Heart right ventricle (tissue), 16 donors: ENCODE measurements at places on chromosomes 1 and 21. TPM values are rescaled to one million over a fixed set of nuclear protein-coding genes. Genes with fewer than 3 reads are reported as not detected.

DNA sequence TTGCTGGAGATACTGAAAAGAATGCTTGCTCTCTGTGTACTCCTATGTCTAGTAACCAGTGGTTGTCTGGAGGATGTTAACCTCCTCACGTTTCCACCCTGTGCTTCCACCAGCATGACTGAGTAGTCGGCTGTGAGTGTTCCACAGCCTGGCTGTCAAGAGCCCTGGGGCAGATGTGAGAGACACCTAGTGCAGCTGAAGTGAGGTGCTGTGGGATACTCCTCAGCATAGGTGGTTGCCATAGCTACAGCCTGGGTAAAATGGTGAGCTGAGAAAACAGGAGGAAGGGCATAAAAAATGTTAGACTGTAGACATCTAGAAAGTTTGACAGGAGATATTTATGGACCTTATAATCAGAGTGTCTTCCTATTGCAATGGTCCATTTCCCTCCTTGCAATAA, 15.8 kb downstream of the IVL start:
- H3K4me1 ChIP-seq, result no peaks in the 10 kb centered on the region
- H3K4me3 ChIP-seq, result no peak overlapping the region
- no peaks in the 10 kb centered on the region for H3K36me3 ChIP-seq
- H3K27ac ChIP-seq, result no peak overlapping the region
- H3K27me3 ChIP-seq, result no peaks in the 10 kb centered on the region
- no peak for DNase-seq

DNA sequence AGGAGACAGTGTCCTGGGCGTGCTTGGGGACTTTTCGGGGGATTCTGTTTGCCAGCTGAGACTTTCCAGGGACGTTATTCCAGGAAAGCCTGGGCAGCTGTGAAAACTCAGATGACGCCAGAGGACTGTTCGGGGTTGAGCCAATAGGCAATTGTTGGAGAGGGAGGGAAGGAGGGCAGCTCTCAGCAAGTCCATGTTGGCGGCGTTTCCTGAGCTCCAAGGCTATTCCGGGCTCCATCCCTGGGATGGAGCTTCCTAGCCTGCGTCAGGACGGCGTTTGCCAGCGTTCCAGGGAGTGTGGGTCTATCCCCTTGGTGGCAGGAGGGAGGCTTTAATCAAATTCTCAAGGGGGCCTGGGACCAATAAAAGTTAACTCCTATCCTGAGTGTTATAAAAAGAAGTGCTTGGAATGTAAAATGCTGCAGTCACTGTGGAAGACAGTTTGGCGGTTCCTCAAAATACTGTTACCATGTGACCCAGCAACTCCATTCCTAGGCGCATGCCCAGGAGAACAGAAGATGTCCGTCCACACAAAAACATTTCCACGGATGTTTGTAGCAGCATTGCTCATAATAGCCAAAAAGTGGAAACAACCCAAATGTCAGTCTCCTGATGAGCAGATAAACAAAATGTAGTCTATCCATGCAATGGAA, 15.2 kb downstream of the SLC27A3 start:
- H3K27me3 ChIP-seq, result no peaks in the 10 kb centered on the region
- H3K27ac ChIP-seq, result peak overlapping the region; percentile 91
- peaks cover 7% of the 10 kb centered on the region for H3K4me1 ChIP-seq

- no peaks in the 10 kb centered on the region for H3K36me3 ChIP-seq
- no peak for DNase-seq
These were observed 71.9 kb upstream of the KLHDC7A start for GRCh38 chr1:18408656-18409370.

- no peaks in the 10 kb centered on the region for H3K36me3 ChIP-seq
- H3K4me3 ChIP-seq, result no peak overlapping the region
- peaks cover 5% of the 10 kb centered on the region for H3K4me1 ChIP-seq
- DNase-seq, result no peak
These were observed 3.6 kb upstream of the KIF17 start for GRCh38 chr1:20721117-20722061.

DNA sequence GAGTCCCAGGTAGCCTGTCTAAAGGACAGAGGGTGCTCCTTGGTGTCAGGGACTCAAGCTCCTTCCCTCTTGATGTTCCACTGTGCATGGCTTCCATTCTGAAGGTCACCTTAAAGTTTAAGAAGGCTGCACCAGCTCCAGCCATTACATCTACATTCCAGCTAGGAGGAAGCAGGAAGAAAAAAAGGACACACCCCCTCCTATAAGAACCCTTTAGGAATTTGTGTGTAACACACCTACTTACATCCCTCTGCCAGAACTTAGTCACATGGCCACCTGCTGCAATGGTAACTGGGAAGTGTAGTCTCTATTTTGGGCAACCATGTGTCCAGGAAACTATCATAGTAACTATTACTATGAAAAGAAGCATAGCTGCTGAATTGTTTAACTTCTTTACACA, 161.6 kb upstream of the KLHDC7A start:
- H3K4me1 ChIP-seq, result no peaks in the 10 kb centered on the region
- H3K4me3 ChIP-seq, result no peak overlapping the region
- DNase-seq, result no peak
- H3K36me3 ChIP-seq, result no peaks in the 10 kb centered on the region

SPRR2G gene
- not detected for polyA plus RNA-seq

- no peak overlapping the region for H3K4me3 ChIP-seq
- peak; percentile 84 for DNase-seq
These were observed 119.2 kb upstream of the IPO9 start for GRCh38 chr1:201709564-201710295.

- H3K27ac ChIP-seq, result no peak overlapping the region
- no peaks in the 10 kb centered on the region for H3K4me1 ChIP-seq
- H3K4me3 ChIP-seq, result no peak overlapping the region
- no peak for DNase-seq
- H3K27me3 ChIP-seq, result no peaks in the 10 kb centered on the region
These were observed 26.5 kb upstream of the KRTAP19-8 start for GRCh38 chr21:31064803-31065202.

CLCA4 gene
- not detected for polyA plus RNA-seq

- no peak for DNase-seq
- H3K27ac ChIP-seq, result no peak overlapping the region
- no peaks in the 10 kb centered on the region for H3K27me3 ChIP-seq
These were observed 53.0 kb downstream of the GPR161 start for GRCh38 chr1:168083456-168084325.

GRCh38 chr1:30915491-30916230, 7.1 kb upstream of the SDC3 start:
- H3K27me3 ChIP-seq, result no peaks in the 10 kb centered on the region
- no peak overlapping the region for H3K4me3 ChIP-seq
- no peak for DNase-seq
- H3K36me3 ChIP-seq, result no peaks in the 10 kb centered on the region
- H3K4me1 ChIP-seq, result peaks cover 57% of the 10 kb centered on the region
- H3K27ac ChIP-seq, result no peak overlapping the region

OLFML2B gene
- polyA plus RNA-seq, result 1.0 TPM

- H3K27ac ChIP-seq, result no peak overlapping the region
- no peaks in the 10 kb centered on the region for H3K4me1 ChIP-seq
- H3K4me3 ChIP-seq, result no peak overlapping the region
These were observed 73.5 kb downstream of the ST6GALNAC5 start for GRCh38 chr1:76940571-76941335.

KAZN gene
- polyA plus RNA-seq, result 1.6 TPM

DNA sequence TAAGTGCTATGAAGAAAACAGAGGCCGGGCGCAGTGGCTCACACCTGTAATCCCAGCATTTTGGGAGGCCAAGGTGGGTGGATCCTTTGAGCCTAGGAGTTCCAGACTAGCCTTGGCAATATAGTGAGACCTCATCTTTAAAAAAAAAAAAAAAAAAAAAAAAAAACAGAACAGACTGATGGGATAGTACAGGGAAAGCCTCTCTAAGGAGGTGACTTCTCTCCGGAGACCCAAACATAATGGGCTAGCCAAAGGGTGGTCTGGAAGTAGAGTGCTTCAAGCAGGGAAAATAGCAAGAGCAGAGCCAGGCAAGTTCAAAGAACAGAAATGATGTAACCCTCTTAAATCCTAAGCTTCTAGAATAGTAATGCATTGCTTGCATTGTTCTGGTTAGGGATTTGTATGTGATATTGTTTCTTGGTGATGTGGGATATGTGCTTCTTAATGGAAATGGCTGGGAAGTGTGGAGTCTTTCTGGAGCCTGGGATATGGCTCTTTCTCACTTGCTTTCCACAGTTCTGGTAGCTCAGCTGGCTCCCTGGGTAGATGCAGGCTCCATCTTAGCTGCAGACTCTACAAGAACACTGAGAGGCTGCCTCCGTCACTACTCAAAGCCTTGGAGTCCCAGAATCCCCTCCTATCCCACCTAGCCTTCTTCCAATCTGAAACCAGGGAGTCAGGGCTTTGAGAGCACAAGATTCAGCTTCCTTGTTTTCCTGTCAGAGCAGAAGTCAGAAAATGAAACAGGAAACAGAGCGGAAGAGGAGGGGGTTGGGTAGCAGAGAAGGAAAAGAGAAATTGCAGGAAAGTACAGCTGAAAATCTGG, 1.9 kb upstream of the PIGV start:
- DNase-seq, result peak; percentile 51
- no peaks in the 10 kb centered on the region for H3K36me3 ChIP-seq
- H3K27ac ChIP-seq, result peak overlapping the region; percentile 100
- peaks cover 90% of the 10 kb centered on the region for H3K4me1 ChIP-seq

- H3K27me3 ChIP-seq, result no peaks in the 10 kb centered on the region
- no peaks in the 10 kb centered on the region for H3K4me1 ChIP-seq
- H3K4me3 ChIP-seq, result no peak overlapping the region
- no peak for DNase-seq
- no peak overlapping the region for H3K27ac ChIP-seq
- H3K36me3 ChIP-seq, result no peaks in the 10 kb centered on the region
These were observed 37.0 kb downstream of the VTCN1 start for GRCh38 chr1:117173691-117174090.

- no peak overlapping the region for H3K27ac ChIP-seq
- no peak for DNase-seq
- no peaks in the 10 kb centered on the region for H3K4me1 ChIP-seq
- peaks cover 25% of the 10 kb centered on the region for H3K27me3 ChIP-seq
- H3K4me3 ChIP-seq, result no peak overlapping the region
These were observed 39.1 kb downstream of the KCNJ6 start for GRCh38 chr21:37877171-37877570.

- no peak overlapping the region for H3K4me3 ChIP-seq
- H3K4me1 ChIP-seq, result no peaks in the 10 kb centered on the region
- DNase-seq, result no peak
- H3K36me3 ChIP-seq, result peaks cover 10% of the 10 kb centered on the region
- no peaks in the 10 kb centered on the region for H3K27me3 ChIP-seq
- no peak overlapping the region for H3K27ac ChIP-seq
These were observed 10.5 kb downstream of the OTUD3 start for GRCh38 chr1:19892628-19893168.

DNA sequence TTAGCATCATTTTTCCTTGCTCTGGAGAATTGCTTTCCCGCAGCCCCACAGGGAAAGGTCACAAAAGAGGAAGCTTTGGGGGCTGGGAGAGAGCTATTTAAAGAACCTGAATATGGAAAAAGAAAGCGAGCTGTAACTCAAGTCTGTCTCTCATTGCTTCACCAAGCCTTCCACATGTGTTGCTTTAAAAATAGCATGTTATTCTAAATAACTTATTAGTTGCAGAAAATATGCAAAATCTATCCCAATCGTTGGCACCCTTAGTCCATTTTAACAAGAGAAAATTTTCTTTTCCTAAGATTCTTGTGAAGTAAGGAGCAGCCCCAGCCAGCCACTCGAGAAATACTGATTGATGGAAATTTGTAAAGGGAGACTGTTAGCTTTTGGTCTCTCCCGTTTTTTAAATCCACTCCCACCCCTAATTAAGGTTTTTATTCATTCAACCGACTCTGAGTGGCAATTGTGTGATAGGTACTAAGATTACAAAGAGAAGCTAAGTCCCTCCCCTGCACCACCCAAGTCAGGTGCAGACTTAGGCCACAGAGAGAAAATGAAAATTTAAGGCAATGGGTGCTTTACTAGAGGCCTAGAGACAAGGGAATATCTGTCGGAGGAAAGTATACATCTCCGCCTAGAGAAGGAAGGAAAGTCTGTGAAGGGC, 802 bp downstream of the CYP4X1 start:
- H3K36me3 ChIP-seq, result no peaks in the 10 kb centered on the region
- H3K4me1 ChIP-seq, result peaks cover 42% of the 10 kb centered on the region
- peak overlapping the region; percentile 80 for H3K27ac ChIP-seq

EPHA10 gene
- 0.04 TPM for polyA plus RNA-seq

GRCh38 chr1:58893257-58893869, 109.5 kb upstream of the JUN start:
- no peaks in the 10 kb centered on the region for H3K27me3 ChIP-seq
- H3K27ac ChIP-seq, result peak overlapping the region; percentile 80
- peak; percentile 77 for DNase-seq
- peaks cover 52% of the 10 kb centered on the region for H3K4me1 ChIP-seq
- H3K4me3 ChIP-seq, result no peak overlapping the region
- H3K36me3 ChIP-seq, result no peaks in the 10 kb centered on the region

EPB41 gene
- polyA plus RNA-seq, result 4.1 TPM

ADGRL4 gene
- 12.2 TPM for polyA plus RNA-seq

FOXO6 gene
- 0.77 TPM for polyA plus RNA-seq

- no peaks in the 10 kb centered on the region for H3K27me3 ChIP-seq
- no peaks in the 10 kb centered on the region for H3K36me3 ChIP-seq
- peak overlapping the region; percentile 76 for H3K4me3 ChIP-seq
- peak; percentile 45 for DNase-seq
These were observed 431 bp downstream of the EEIG2 start for GRCh38 chr1:108560189-108560873.

CELA3A gene
- polyA plus RNA-seq, result 0.58 TPM

GRCh38 chr21:28196981-28197380, 795.7 kb downstream of the LTN1 start:
- H3K36me3 ChIP-seq, result no peaks in the 10 kb centered on the region
- no peaks in the 10 kb centered on the region for H3K27me3 ChIP-seq
- DNase-seq, result no peak
- H3K4me3 ChIP-seq, result no peak overlapping the region

DNA sequence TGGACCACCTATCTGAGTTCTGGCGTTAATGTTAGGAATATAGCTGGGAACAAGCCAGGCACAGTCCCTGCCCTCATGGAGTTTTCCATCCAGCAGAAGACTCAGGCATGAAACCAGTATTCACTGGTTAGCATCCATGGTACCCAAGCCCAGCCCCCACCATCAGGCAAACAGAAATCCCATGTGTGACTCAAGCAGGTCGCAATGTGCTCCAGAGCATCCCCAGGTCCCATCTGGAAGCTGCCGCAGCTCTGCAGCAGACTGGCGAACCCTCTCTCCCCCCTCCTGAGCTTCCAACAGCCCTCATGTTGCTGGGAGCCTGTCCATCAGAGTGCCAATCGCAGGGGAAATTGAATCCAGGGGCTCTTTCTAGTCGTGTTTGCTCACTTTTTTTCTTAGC, 174.2 kb downstream of the RRAGC start:
- no peak overlapping the region for H3K27ac ChIP-seq
- peaks cover 61% of the 10 kb centered on the region for H3K27me3 ChIP-seq
- DNase-seq, result no peak
- H3K4me1 ChIP-seq, result no peaks in the 10 kb centered on the region
- no peaks in the 10 kb centered on the region for H3K36me3 ChIP-seq

- no peak overlapping the region for H3K27ac ChIP-seq
- H3K36me3 ChIP-seq, result no peaks in the 10 kb centered on the region
- peaks cover 19% of the 10 kb centered on the region for H3K4me1 ChIP-seq
- no peak overlapping the region for H3K4me3 ChIP-seq
- H3K27me3 ChIP-seq, result no peaks in the 10 kb centered on the region
These were observed 7.0 kb upstream of the PLEKHA6 start for GRCh38 chr1:204366759-204367158.
